Stimulated activated CD4-positive, alpha-beta T cell treated with anti-CD3 and anti-CD28 coated beads, Interleukin-4, amount 100 ng/mL, for 24 hours (primary cell): ENCODE measurements at places on chromosomes 1 and 21.
A peak's percentile ranks its signal among the peaks of the same experiment; 100 is the strongest.

GRCh38 chr1:9371951-9372350 lies 79.3 kb downstream of the SPSB1 start:
- DNase-seq, result no peak

DNA sequence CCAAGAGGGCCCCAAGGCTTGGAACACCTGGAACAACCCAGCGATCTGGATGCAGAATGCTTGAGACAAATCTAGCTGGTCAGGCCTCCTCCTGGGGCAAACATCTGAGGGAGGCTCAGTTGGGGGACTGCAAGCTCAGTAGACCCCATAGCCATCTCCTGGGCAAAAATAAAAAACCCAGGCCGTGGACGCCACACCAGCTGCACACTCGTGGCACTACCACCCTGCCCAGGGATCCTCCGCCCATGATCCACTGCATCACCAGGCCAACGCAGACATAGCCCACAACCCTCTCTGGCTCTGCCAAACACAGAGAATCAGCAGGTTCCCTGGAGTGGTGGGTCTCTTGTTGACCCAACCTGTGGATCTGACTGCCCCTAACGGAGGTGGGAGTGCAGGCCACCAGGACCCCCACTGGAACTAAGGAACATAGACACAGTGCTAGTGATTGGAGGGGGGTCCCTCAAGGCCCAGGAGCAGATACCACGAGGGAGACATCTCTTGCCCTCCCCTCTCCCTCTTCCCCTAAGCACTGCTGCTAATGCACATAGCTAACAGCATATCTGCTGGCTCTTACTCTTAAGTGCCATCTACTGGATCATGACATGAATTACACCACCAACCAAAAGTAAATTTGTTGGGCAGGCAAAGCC lies 147.2 kb downstream of the CHD1L start:
- DNase-seq, result no peak

- DNase-seq, result no peak
Observed at GRCh38 chr1:174399211-174399610, 48.6 kb upstream of the GPR52 start.

GRCh38 chr1:225896937-225897549 lies 8.1 kb upstream of the LEFTY1 start:
- peak; percentile 77 for DNase-seq

DNA sequence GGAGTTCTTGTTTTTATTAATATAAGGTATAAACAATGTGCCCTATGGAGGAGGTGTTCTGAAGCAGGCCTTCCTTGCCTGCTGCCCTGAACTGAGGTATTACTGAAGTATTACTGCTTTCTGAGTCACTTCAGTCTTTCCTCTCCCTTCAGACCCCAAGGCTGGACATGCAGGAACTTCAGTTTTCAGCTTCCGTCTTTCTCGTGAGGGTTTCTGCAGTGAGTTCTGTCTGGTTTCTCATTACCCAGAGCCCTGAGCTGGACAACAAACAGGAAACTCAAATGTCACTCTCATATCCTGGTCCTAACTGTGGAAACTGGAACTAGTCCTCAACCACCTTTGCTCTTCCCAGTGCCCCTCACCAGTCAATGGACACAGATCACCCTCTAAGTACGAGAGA lies 46.8 kb downstream of the ELAVL4 start:
- DNase-seq, result no peak

DNA sequence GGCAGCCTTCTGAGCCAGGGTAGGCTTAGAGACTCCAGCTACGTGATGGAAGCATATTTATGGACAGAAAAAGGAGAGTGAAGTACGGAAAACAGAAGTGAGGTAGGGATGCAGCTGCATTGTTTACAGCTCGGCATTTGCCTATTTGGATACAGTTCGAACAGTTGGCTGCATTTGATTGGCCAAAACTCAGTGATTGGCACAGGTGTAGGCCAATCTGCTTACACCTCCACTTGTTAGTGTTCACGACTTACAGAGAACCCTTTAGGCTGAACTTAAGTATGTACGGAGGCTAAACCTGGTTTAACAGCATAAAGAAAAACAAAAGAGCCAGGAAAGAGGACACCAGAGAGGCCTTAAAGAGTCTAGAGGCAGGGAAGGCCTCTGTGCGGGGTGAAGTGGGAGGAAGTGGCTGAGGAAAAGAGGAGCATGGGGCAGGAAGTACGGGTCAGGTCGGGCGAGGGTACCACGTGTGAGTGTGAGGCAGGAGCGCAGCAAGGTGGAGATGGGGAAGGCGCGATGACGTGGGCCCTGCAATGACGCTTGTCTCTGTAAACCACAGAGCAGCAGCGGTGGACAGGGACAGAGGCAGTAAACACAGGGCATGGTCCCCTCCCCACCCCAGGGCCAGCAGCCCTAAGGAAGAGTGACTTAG lies 32.0 kb downstream of the RSPH1 start:
- peak; percentile 63 for DNase-seq

DNA sequence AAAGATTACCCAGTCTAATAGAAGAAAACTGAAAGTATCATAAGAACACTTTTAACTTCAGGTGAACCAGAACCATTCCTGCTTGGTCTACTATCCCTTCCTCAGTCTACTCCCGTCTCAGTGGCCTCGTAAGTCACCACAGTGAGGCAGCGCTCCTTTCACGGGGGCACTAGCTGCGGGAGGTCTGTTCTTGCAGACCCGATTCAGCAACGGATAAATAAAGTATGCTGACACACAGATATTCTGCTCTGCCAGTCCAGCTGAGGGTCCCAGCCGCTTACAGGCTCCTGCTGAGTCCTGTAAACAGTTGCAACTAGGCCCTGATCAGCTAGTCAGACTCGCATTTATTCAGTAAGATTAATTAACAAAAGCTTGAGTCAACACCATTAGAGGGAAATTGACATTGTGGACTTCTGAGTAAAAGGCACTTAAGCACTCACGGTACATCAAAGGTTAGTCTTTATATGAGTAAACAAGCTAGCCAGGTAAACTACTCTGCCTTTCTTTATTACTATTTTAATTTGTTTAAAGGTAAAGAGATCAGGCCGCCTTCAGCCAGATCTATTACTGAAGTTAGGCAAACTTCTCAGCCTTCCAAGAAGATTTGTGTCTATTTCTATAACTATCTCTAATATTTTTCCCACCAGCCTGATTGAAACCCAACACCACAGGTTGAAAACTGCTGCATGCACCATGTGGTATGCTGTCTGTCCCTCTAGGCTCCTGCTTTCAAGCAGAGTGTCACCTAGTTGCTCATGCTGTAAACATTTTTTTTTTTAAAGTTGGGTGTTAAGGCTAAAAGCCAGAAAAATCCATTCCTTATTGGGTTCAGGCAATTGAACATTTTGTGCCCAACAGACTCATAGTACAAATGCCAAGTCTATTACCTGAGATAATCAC lies 87.7 kb downstream of the INTS7 start:
- no peak for DNase-seq

DNA sequence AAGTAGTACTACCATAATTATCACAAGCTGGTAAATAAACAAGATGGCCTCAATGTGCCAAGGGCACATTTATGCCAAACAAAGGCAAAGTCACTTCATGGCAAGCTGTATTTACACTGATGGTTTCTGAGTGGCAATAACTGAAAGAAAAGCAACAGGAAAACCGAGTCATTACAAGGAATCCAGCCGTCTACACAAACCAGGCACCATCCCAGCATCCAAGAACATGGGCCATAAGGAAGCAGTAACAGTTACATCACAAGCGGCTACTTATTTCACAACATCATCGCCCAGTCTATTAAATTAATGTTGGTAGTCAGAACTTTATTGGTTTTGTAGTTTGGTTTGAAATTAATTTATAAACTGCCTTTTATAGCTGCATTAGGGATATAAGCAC lies 214.2 kb downstream of the RERE start:
- no peak for DNase-seq

GRCh38 chr1:111602302-111602701 lies 17.3 kb upstream of the RAP1A start:
- DNase-seq, result no peak

DNA sequence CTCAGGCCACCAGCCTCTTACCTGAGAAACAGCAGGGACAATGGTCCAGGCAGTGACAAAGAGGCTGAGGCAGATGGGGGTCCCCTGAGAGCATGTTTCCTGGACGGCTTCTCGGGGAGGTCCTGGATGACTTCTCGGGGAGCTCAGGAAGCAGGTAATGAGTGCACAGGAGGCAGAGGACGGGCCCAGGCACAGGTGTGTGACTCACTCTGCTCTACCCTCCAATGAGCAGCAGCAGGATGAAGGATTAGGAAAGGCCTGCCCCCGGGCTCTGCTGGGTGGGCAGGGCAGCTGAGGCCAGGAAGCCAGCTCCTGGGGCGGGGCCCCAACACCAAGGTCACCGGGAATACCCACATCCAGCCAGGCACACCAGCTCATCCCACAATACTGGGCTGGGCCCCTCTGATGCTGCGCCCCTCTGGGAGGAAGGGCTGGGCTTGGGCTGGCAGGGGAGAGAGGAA lies 17.2 kb upstream of the PTAFR start:
- DNase-seq, result no peak

DNA sequence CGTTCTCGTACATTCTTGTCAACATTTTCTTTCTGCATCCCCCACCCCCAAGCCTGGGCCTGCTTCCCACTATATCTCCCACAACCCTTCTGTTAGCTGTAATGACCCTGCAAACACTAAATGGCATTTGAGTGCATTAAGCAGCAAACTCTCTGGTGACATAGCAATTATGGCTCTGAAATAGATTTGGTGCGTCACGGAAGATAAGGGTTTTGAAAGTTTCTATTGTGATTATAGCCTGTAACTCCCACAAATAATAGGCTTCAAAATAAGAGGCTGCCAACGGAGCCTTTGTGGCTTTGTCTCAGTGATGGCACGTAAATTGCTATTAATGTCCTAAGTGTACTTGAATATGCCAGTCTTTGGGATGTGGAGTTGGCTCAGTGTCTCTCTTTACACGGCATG lies 277.6 kb downstream of the PBX1 start:
- DNase-seq, result no peak

- DNase-seq, result no peak
Observed at GRCh38 chr1:69993810-69994209, 211.6 kb downstream of the LRRC40 start.

GRCh38 chr1:86833461-86834215 lies 80.3 kb downstream of the SELENOF start:
- peak; percentile 63 for DNase-seq

GRCh38 chr1:85584923-85585322 lies 4.4 kb downstream of the CCN1 start:
- DNase-seq, result no peak

DNA sequence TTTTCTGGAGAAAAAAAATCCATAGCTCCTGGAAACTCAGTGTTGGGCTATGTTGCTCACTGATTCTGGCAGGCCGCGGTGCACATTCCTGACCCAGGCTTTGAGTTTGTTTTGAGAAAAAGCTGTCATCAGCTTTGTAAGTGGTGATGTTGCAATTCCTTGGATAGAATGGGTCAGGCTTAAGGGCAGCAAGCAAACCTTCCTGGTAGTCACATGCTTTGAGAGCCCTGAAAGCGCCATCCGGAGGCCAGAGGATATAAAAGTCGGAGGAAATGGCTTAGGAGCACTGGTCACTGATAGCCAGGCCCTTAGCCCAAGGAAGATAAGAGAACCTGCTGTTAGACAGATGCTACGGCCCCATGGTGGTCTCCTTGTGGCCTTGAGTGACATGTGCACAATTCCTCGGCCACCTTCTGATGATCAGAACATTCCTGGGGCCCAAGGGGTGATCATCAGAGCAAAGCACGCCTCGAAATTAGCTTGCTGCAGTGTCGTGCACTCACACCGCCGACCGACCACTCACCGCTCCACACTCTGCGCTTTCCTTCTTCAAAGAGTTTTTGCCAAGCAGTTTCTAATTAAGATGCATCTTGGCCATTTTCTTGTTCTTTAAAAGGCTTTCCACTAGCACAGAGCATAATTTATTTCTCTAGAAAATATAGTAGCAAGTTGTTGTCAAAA lies 78.6 kb downstream of the MAN1C1 start:
- DNase-seq, result no peak

DNA sequence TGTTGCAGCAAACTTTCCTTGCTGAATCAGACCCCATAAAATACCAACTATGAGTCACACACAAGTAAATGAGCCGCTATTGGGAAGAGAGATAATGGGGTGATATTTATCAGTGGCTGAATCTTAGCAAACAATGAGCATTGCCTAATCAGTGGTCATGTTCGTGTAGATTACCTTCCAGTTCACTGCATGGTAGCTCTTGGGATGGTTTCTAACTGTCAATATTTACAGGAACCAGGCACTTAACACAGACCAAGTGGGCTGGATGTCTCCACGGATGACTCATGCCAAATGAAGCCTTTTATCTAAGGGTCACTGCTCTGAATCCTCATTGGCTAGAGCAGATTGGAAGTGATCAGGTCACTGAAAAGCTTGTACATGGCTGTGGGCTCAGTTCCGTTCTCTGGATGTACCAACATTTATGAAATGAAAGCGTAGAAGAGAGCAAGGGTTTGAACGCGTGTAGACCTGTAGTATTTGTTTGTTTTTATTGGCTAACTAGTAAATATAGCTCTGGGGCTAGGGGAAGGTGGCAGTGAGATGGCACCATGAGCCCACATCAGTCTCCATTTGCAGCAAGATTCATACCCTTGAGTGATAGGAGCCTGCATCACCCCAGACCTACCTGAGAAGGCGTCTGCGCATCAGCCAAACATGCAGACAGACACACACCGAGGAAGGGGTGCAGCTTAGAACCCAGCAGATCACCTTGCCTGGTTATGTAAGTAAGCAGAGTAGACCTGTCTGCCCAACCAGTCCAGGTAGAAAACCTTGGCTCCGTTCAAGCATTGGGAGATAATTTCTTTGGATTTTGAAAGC lies 153.3 kb downstream of the TOMM20 start:
- DNase-seq, result no peak

DNA sequence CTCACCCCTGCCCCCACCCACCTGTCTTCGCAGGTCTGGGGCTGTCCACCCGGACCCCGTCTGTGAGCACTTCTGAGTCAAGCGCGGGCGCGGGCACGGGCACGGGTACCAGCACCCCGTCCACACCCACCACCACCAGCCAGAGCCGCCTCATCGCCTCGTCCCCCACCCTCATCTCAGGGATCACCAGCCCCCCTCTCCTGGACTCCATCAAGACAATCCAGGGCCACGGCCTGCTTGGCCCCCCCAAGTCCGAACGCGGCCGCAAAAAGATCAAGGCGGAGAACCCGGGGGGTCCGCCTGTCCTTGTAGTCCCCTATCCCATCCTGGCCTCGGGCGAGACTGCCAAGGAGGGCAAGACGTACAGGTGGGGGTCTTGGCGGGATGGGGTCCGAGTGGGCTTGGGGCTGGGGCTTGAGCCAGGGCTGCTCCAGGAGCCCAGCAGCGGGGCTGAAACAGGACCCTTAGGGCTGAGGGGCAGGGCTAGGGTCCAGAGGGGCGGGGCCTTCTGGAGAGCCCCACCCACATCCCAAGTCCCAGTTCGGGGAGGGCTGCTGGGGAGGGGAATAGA lies 23.9 kb downstream of the ZNF362 start:
- no peak for DNase-seq

GRCh38 chr1:89892816-89893215 lies 72.0 kb downstream of the LRRC8D start:
- no peak for DNase-seq

- DNase-seq, result no peak
Observed at GRCh38 chr1:79353224-79353623, 346.7 kb upstream of the ADGRL4 start.

GRCh38 chr1:113881661-113882060 lies 5.7 kb downstream of the BCL2L15 start:
- no peak for DNase-seq

- no peak for DNase-seq
Observed at GRCh38 chr1:220879076-220879508, at the start of gene HLX. TSS of gene HLX (plus strand) at chr1:220879443. CDS start at chr1:220879858, 415 bp downstream.

GRCh38 chr1:96688767-96689166 lies 32.8 kb upstream of the PTBP2 start:
- no peak for DNase-seq
